A549 treated with AZD2906 at 1 μM for 4 hours (cell line): ENCODE measurements at places on chromosomes 5 and 9. TPM values are rescaled to one million over a fixed set of nuclear protein-coding genes. Genes with fewer than 3 reads are reported as not detected.

SMIM3 gene
- 19.3 to 23.3 TPM (median 21.6 TPM) in 5 replicates for total RNA-seq

PCDH12 gene
- total RNA-seq, result not detected in 5 replicates

ANKRD33B gene
- 10.2 to 11.6 TPM (median 10.6 TPM) in 5 replicates for total RNA-seq

EFNA5 gene
- total RNA-seq, result 16.3 to 23.2 TPM (median 18.9 TPM) in 5 replicates

WNK2 gene
- 4.2 to 7.8 TPM (median 6.0 TPM) in 5 replicates for total RNA-seq

FOXD4L4 gene
- total RNA-seq, result 0.06 to 0.13 TPM (median 0.06 TPM) in 4 of 5 replicates, not detected in the other

MZB1 gene
- total RNA-seq, result 0.07 to 0.11 TPM (median 0.09 TPM) in 3 of 5 replicates, not detected in the others

NEUROG1 gene
- not detected in 5 replicates for total RNA-seq

CIZ1 gene
- 64.7 to 91.5 TPM (median 81.8 TPM) in 5 replicates for total RNA-seq
